Naive thymus-derived CD4-positive, alpha-beta T cell (primary cell): ENCODE measurements at places on chromosomes 13 and 19.

- peak; percentile 64 for DNase-seq
Observed at GRCh38 chr19:45645631-45646344, 6.6 kb upstream of the EML2 start.

DNA sequence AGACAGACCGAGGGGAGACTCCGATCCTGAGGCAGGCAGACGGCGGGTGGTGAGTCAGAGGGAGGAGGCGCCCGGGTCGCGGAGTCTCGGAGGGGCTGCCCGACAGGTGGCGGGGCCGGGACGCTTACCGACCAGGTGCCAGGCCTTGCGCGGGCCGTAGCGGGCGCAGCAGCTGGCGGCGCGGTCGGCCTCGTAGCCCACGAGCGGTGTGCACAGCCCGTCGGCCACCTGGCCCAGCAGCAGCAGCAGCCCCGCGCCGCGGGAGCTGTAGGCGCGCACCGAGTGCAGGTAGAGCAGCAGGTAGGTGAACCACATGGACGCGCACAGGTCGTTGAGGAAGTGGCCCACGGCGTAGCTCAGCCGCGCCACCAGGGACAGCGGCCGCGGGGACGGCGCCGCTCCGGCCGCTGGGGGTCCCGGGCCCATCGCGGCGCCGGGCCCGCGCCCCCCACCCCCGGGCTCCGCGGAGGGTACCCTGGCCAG is 367 bp downstream of the MFSD12 start:
- peak; percentile 53 for DNase-seq

GRCh38 chr13:21657538-21657937 is 13.3 kb upstream of the FGF9 start:
- no peak for DNase-seq

GRCh38 chr19:15015946-15016542 is 33.2 kb upstream of the CASP14 start:
- DNase-seq, result no peak

DNA sequence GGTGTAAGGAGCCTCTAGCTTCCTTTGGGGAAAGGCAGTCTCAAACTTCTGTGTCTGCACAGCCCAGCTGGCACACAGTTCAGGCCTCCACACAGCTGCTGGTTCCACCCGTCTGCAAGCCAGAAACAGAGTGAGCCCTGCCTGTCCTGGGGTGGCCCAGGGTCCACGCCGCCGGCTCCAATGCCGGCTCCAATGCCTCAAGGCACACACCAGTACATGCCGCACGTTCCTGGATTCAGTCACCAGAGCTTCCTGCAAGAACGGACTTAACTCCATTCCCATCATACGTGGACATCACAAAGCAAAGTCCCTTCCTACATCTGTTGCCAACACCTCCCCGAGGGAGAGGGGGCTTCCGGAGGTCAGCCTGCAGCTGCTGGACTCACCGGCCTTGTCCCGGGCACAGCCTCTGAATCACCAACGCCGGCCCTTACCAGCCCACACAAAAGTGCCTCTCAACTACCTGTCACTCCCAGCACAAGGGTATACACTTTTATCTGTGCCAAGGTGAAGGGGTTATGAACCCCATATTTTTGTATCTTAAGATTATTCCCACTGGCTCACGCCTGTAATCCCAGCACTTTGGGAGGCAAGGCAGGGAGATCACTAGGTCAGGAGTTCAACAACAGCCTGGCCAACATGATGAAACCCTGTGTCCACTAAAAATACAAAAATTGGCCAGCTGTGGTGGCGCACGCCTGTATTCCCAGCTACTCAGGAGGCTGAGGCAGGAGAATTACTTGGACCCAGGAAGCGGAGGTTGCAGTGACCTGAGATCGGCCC is 8.5 kb downstream of the SH3GL1 start:
- no peak for DNase-seq

DNA sequence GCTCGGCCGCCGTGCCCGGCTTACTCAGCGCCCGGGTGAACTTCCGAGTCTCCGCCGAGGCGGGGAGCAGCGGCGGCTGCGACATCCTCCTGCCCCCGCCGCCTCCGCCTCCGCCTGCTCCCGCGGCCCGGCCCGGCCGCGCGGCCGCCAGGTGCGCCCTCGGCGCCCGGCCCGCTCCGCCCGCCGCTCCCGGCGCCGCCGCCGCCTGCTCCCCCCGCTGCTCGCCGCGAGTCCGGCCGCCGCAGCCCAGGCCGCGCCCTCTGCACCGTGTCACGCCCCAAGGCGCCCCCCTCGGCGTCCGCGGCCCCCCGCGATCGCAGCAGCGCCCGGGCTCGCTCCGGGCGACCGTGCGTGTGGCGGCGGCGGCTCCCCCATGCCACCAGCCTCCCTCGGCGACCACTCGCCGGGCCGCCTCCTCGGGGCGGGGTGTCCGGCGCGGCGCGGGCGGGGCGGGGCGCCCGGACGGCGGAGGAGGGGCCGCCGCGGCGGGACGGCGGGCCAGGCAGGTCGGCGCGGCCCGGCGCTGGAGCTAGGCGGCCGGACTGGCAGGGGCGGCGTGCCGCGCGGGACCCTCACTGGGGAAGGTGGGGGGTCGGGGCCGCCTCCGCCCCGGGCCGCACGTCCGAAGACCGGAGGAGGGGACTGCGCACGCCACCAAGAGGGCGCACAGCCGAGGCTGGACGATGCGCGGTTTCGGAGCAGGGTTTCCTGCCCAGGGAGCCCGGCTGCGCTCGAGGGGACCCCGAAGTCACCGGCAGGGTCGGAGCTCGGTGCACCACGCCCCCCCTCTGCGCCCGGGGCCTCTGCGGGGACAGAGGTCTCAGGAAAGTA is 108.6 kb upstream of the DOCK9 start:
- peak; percentile 75 for DNase-seq

GRCh38 chr13:74134221-74134776 is at the start of gene KLF12:
KLF12 (minus strand) TSS chr13:74134404.
- DNase-seq, result peak; percentile 92
